Caki2 (cell line): ENCODE measurements at places on chromosomes 5 and 9.

DNA sequence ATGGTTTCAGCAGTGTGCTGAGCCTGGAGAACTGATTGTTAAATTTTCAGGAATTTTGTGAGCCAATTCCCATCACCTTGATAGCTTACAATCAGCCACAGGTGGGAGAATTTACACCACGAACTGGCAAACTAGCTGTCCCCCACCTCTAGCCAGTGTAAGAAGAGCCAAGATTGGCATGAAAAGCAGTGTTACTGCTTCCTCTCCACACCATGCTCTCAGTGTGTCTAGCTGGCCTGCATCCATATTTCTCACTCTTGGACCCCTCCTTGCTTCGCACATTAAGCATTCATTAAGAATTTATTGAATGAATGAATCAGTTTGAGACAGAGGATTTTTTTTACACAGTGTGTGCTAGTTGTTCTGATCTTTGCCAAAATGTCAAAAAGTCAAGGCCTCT, 36.7 kb upstream of the MAN2A1 start:
- DNase-seq = no peak

DNA sequence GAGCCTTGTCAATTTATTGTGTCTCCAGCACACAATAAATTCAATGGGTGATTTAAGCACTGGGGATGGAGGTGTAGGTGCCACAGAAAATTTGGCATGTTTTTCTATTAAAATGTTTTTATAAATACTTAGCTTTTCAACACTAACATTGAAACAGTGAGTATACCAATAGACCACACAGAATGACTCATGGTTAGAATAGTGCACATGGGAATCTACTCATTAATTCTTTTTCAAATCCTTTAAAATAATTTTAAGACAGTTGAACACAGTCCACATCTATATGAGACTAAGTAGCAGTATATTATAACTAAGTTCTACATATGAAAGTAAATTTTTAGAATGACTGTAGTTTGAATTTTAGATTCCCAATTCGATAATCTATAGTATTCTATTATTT, 67.1 kb downstream of the LNPEP start:
- no peak for DNase-seq

- DNase-seq = no peak
These were observed 20.4 kb downstream of the FBXO10 start for GRCh38 chr9:37555786-37556185.

GRCh38 chr9:90029996-90030395, 425.2 kb downstream of the GADD45G start:
- DNase-seq = no peak

- no peak for DNase-seq
These were observed 10.9 kb downstream of the DNLZ start for GRCh38 chr9:136352682-136353081.

DNA sequence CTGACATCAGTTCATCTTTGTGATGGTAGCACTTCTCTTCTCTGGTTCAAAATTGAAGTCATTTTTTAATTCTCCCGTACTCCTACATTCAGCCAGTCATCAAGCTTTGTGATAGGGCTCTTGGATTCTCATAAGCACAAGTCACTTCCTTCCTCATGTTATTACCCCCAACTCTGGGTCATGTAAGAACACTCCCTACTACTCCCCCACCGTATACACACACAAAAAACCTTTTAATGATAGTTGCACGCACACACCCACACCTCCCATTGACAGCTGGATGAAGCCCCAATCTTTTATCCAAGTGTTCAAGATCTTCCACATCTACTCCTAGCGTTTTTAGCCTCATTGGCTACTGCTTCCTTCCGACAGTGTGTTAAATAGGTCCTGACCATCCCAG, 16.8 kb downstream of the KDM3B start:
- no peak for DNase-seq

DNA sequence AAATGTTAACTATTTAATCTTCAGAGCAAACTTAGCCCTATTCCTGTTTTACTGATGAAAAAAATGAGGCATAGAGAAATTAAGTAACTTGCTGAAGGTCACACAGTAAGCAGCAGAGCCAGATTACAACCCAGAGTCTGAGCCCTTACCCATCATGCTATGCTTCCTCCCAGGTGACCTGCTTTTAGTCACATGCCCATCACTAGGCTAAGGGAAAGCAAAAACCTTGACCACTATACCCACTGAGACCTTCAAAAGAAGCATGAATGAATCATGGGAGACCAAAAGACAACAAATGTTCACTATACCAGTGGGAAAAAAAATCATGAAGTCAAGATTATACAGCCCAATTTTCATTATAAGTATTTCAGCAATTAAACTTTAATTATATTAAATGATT, 5.3 kb upstream of the HAUS6 start:
- DNase-seq = no peak

- DNase-seq = no peak
These were observed 80.0 kb upstream of the TRIO start for GRCh38 chr5:14063138-14063537.

DNA sequence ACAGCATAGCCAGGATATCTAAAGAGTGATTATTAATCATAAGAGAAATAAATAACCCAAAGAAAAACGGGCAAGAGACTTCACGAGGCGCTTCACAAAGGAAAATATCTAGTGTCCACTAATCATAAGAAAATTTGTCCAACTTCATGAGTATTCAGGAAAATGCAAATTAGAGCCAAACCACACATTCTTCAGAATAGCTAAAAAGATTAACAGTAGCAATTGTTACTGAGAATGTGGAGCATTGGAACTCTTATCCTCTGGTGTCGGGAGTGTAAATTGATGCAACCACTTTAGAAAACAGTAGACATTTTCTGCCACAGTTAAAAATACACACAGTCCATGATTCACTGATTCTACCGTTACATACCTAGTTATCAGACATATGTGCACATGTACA, 145.7 kb downstream of the CWC27 start:
- DNase-seq = no peak

GRCh38 chr5:137283801-137284200, 215.3 kb downstream of the SPOCK1 start:
- no peak for DNase-seq

DNA sequence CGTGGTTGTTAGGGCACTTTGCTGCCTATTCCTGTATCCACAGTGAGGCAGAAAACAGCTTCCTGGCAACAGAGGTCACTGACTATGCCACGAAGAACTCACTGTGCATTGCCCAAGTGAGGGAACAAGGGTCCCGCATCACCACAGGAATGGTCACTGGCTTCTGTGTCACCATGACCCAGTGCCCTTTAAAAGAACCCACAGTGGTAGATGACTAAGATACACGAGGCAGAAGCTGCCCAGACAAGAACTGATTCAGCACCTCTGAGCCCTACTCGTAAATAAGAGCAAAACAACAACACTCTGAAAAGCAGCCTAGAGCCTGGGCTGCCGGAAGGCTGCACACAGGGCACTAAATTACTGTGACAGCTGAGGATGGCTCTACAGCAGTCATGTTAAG, 236.6 kb upstream of the RASEF start:
- DNase-seq = peak; percentile 72

GRCh38 chr5:88825584-88826315, 57.2 kb downstream of the MEF2C start:
- DNase-seq = no peak

DNA sequence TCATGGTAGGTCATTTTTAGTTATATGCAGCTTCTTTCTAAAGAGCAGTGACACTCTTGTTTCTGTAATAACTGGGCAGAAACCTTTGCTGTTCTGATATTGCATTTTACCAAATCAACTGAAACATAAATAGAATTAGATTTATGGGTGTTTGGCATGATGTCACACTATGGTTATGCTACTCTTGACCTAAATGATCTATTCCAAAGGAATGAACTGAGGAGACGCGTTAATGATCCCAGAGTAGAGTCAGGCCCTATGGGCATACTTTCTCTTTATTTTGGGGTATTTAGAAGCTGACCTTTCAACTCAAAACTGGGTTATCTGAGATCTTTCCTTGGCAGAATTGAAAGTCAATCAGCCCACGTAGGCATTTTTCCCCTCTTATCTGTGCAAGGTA, 146.8 kb upstream of the ADAMTSL1 start:
- DNase-seq = no peak

DNA sequence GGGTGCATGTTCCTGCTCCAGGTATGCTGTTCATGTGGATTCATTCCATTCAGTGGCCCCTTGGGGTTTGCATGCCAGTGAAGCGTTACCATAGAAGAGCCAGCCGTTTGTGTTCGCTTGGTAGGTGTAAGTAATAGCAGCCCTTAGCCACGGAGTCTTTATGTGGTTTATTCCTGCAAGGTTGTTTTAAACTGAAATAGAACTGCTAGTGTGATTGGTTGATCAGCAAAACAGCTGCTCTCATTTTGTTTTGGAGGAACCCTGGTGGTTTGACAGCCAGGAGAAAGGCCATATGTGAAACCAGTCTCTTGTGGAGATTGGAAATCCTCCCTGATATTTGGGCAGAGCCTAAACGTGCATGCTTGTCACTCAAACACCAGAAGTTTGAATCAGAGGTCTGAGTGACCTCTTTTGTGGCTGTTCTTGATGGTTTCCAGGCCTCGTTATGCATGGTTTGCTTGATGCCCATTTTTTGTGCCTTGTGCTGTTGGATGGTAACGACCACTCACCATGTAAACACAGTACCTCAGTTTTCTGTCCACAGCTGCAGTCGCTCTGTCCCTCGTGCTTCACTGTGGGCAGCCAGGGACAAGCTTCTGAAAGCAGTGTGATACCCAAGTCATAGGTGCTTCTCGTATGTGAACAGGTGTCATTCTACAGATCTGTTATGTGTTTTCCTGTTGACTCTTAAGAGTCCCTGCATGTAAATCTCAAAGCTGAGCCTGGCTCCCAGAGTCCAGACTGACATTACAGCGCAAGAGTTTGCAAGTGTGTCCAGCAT, 58.3 kb upstream of the NXNL2 start:
- DNase-seq = peak; percentile 64

DNA sequence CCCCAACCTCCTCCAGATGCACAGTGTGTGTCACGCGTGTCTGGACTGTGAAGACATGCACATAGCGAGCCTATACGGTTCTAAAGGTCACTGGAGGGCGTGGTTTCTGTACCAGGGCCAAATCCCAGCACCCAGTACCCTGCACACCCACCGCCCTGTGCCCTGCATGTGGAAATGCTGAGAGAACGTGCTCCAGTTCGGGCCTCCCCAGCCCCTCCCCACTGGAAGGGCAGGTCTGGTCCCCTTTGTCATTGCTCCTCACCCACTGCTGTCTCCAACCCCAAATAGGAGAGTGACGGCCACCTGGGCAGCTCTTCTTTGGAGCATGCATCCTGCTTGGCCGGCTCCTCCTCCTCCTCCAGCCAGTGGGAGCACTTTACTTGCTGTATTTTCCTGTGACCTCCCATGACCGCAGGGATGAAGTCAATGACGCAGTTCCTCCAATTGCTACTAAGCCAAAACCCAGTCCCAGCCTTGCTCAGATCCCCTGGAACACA, 116.7 kb downstream of the WNK2 start:
- no peak for DNase-seq

DNA sequence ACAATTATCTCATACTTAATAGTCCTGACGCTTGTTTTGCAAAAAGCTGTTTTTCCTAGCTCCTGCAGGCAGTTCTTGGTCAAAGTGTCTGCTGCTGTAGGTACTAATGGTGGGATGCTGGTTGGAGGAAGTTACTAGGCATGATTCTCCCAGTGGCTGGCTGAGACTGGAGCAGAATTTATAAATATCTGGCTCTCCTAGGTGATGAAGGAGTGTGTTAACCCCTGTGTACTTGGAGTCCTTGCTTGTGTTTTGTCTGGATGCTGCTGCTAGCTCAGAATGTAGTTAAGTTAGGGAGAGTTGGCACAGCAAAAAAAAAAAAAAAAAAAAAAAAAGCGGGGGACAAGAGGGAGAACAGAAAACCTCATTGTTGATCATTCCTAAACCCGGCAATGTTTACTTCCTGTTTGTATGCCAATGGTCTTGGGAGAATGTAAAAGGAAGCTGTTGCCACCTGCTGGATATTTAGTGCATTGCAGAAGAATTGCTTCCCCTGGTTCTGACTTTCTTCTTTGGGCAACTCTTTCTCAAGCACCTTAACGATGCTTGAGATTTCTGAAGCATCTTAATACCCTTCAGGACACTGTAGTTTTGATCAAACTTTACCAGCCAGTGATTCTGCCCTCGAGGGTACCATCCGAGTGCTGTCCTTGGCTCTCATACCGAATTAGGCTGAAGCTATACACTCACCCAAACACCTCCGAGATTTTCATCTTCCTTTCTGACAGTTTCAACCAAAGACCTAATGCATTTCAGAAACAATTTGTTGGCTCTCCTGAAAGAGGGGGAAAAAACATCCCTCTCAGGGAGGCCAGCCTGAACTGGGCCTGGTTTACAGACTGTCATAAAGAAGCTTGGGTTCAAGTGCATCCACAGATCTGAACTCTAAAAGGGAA, 71.7 kb upstream of the WWC1 start:
- peak; percentile 76 for DNase-seq

DNA sequence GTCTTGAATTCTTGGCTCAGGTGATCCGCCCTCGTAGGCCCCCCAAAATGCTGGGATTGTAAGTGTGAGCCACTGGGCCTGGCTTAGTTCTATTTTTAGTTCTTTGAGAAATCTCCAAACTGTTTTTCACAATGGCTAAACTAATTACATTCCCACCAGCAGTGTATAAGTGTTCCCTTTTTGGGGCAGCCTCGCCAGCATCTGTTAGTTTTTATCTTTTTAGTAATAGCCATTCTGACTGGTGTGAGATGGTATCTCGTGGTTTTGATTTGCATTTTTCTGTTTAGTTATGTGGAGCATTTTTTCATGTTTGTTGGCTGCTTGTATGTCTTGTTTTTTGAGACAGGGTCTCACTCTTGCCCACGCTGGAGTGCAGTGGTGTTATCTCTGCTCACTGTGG, 28.2 kb downstream of the CNOT6 start:
- DNase-seq = no peak

GRCh38 chr9:118567861-118568260, 801.4 kb downstream of the BRINP1 start:
- DNase-seq = no peak

DNA sequence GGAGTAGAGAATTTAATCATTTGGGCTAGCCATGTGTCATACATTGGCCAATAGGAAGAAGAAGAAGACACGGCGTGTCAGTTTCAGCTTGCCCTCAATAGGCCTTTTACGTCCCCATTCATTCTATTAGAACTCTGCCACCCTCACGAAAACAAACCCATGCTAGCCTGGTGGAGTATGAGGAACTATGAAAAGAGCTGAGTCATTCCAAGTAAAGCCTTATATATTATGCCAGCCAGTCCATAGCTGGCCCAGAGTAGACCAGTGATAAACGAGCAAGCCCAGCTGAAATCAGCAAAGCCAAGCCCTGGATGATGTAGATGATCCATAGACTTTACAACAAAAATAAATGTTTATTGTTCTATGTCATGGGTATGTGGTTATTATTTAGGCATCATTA, 895.1 kb downstream of the TLE1 start:
- no peak for DNase-seq
